Body of pancreas (tissue), 4 donors: ENCODE measurements at places on chromosomes 11 and 22.

GRCh38 chr11:126993599-126993998 lies 7.0 kb downstream of the KIRREL3 start:
- no peak for DNase-seq

DNA sequence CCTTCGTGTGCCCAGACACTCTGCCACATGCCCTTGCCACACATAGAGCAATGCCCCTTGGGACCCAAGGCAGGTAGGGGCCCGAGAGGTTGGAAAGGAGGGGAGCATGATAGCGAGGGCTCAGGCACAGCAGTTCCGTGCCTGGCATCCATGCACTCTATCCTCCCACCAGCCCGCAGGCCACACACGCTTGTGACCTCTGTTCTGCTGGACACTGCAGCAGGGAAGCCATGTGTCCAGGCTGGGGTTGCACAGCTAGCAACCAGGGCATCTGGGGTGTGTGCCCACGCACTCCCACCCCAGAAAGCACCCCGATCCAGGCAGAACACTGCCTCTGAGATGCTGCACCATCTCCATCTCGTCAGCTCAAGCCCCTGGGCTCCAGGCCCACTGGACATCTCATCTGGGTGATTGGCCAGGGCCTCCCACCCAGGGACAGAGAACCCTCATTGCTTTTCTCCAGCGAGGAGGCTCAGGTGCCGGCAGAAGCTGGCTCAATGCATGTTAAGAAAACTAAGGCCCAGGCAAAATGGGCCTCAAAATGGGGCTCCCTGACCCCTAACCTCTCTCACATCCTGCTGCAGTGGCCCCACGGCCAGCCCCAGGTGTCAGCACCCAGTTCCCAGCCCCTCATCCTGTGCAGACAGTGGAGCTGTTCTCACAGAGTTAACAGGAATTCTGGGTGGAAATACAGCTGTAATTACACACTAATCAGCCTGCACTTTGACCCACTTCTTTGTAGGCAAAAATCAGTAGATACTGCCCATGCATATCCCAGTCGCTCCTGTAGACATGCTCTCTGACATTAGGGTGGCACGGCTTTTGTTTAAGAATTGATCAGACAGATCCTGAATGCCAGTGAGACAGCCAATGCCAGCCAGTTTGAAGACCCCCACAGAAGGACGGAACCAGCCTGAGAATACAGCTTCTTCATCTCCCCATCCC lies 173.9 kb upstream of the B3GAT1 start:
- no peak for DNase-seq

GRCh38 chr22:38033522-38034277 lies 23.5 kb upstream of the PICK1 start:
- DNase-seq, result no peak

DNA sequence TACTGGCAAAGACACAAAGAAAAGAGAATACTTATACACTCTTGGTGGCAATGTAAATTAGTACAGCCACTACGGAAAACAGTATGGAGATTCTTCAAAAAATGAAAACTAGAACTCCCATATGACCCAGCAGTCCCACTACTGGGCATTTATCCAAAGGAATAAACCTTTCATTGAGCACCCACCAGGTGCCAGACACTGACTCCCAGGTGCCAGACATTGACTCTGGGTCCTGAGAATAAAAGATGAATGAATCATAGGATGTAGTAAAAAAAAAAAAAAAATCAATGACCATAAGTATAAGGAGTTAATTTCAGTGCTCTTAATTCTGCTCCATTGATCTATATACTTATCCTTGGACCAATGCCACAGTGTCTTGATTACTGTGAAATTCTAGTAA lies 28.2 kb downstream of the HEPHL1 start:
- DNase-seq, result no peak

DNA sequence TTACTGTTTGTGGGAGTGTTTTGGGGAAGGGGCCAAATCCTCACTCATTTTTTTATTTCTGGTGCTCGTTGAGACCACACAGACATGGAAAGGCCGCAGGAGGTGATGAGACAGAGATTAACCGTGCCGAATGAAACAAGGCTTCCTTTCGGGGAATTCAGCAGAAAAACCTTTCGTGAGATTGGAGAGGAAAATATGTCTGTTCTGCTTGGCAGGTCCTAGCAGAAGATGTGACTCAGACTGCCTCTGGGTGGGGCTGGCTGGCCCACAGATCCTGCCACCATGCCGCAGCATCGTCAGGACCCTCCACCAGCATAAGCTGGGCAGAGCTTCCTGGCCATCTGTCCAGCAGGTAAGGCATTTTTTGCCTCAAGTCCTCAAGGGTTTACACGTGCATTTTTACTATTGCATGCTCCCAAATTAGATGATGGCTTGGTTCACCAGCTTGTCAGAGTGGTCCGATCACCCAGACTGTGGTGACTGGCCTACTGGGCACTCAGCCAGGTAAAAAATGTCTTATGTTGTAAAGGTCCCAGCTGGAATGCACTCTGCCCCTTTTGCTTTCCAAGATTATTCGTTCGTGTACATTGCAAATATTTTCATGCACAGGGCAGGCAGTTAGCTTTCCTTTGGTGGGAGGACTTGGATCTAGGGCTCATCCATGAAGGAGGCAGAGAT lies 1.5 kb downstream of the DDB2 start:
- DNase-seq, result peak; percentile 41

- no peak for DNase-seq
Observed at GRCh38 chr11:7484131-7484530, 1.2 kb upstream of the OLFML1 start.

DNA sequence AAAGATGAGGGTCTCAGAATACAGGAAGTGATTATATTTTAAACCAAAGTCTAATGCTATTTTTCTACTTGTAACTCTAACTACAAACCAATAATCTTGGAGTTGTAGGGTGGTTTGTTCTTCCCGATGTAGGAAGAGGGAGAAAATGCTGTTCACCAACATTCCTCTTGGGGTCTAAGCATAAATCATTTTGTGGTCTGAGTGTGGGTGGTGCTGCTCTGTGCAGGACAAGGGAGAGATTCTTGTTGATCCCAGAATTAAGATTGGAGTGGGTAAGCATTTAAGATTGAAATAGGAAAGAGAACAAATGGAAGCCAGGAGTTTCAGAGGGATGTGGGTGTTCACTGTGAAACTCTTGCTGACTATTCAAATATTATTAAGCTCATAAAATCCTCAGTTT lies 38.6 kb upstream of the MMP13 start:
- DNase-seq, result no peak

DNA sequence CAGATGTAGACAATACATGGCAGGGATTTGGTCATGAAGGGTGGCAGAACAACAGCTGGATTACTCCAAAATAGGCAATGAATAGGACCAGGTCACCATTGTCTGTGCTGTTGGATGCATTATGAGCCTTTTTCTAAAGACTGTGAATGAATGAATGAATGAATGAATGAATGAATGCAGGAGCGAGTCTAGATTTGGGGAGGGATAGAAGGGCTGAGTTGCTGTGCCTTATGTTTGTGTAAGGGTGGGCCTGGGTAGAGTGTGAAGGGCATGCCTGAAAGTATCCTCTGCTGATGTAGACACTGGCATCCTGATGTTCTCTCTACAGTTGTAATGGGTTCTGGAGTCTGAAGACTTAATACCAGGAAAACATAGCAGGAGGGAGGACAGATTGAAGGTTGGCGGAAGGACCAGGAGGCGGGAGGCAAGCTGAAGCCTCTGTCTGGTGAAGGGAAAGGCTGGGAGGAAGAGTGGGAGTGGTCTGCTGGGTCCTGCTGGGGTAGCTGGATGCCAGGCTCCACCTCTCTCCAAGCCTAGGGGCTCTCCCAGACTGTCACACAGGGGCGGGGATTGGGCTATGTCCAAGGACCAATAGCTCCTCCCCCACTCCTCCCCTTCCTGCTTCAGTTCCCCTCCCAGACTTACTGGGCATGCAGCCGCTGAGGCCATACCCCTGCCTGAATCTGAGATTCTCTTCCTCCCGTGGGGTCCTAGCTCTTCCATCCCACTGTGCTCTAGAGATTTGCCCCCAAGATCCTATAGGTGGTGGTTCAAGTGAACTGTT lies 4.8 kb downstream of the TRIM3 start:
- DNase-seq, result peak; percentile 69

GRCh38 chr11:877565-877964 lies 33.0 kb downstream of the CHID1 start:
- no peak for DNase-seq
